Breast epithelium (tissue), 4 donors: ENCODE measurements at places on chromosomes 3 and 15.
A peak's percentile ranks its signal among the peaks of the same experiment; 100 is the strongest.

DNA sequence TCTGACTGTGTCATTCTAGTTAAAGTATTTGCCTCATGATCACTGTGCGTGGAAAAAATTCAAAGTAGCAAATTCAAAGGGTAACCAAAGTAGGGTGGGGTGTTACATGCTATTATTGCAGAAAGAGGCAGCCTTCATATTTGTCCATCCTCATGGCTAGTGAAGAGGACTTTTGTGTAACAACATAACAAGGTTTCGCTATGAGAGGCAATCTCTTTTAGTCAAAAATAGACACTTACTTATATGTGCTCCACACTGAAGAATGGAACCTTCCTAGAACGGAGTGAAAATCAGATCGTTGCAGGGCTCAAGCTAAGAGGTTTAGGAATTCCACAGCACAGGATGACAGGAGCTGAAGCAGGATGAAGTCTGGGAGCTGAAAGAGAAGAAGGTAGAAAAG is 345.1 kb upstream of the CBLB start:
- H3K36me3 ChIP-seq, result no peaks in the 10 kb centered on the region
- H3K4me1 ChIP-seq, result no peaks in the 10 kb centered on the region
- H3K27me3 ChIP-seq, result no peaks in the 10 kb centered on the region

DNA sequence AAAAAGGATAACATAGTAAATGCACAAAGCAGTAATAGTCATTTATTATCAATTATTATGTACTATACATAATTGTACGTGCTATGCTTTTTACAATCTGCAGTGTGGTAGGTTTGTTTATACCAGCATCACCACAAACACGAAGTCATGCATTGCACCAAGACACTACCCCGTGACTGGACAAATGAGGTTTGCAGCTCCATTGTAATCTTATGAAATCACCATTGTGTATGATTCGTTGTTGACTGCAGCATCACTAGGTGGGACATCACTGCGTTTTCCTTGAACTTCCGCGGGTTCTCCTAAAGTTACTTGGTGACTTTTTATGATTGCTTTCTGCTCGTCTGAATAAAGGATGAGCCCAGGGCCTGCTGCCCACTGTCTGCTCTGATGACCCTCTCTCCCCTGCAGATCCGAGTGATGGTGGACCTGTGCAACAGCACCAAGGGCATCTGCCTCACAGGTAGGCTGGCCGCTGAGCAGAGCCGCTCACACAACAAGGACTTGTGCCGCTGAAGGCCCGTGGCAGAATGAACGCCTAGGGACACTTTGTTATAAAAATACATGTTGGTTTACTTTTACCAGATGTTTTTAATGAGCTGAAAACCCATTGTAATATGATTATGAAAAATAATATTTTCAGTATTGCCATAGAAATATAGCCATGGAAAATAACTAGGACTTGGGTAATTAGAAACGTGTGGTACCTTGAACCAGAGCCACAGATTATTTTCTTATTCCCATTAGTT is 35.8 kb downstream of the GLDN start:
- no peaks in the 10 kb centered on the region for H3K4me1 ChIP-seq
- H3K27me3 ChIP-seq, result no peaks in the 10 kb centered on the region
- no peak overlapping the region for H3K4me3 ChIP-seq
- H3K27ac ChIP-seq, result peak overlapping the region; percentile 76
- no peak for DNase-seq

DNA sequence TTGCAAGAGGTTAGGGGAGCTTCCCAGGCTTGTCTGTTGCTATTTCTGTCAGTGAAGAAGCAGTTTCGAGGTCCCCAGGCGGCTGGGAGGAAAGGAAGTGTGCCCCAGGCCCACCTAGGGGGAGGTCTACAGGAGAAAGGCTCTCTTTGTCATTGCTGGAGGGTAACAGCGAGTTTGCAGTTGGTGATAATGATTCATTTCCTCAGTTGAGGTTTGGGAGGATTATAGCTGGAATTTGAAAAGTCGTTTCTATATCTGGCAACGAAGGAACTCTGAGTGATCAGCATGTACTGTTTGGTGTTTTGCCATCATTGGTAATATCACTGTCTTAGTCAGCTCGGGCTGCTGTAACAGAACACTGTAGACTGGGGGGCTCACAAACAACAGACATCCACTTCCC is 65.5 kb upstream of the UBE3A start:
- H3K4me1 ChIP-seq, result no peaks in the 10 kb centered on the region
- H3K27me3 ChIP-seq, result no peaks in the 10 kb centered on the region
- no peak for DNase-seq
- H3K4me3 ChIP-seq, result no peak overlapping the region
- no peak overlapping the region for H3K27ac ChIP-seq

GRCh38 chr3:175898194-175898593 is 1039.1 kb downstream of the NAALADL2 start:
- no peaks in the 10 kb centered on the region for H3K36me3 ChIP-seq
- H3K27ac ChIP-seq, result no peak overlapping the region
- no peaks in the 10 kb centered on the region for H3K27me3 ChIP-seq
- DNase-seq, result no peak
- H3K4me3 ChIP-seq, result no peak overlapping the region

DNA sequence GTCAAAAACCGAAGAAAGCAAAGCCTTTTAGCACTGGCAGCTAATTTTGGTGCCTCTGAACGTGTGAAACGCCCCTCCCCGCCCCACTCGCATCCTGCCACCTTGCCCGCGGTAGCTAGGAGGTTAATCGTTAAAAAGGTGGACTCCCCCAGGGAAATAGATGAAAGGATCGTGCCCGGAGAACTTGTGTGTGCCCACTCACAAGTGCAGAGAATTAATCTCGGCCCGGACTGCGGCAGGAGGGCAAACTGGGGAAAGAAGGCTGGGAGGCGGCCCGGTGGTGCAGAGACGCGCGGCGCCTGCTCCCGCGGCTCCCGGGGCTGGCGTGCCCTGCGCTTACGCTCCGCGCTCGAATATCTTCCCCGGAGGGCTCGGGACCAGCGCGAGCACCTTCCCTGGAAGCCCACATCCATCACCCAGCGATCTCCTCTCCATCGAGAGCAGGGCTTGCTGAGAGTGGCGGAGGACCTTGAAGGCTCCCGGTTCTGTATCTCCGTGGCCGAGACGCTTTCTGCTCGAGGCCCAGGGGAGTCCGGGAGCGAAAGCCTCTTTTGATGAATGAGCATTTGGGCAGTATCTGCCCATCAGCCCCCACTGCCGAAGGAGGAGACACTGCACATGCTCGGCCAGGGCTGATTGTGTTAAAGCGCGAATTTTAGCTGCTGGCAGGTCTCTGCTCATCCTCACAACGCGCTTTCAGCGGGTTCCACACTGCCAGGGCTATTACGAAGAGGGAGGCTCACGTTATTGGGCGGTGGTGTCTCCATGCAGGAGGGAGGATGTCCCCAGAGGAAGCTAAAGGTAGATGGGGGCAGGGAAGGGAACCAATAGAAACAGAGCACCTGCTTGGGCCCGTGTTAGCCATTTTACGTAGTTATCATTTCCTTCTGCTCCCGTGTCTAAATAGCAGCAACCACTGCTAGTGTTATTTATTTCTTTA is 1.3 kb upstream of the SPTSSB start:
- H3K4me1 ChIP-seq, result no peaks in the 10 kb centered on the region
- peak overlapping the region; percentile 79 for H3K4me3 ChIP-seq
- H3K27ac ChIP-seq, result peak overlapping the region; percentile 69

DNA sequence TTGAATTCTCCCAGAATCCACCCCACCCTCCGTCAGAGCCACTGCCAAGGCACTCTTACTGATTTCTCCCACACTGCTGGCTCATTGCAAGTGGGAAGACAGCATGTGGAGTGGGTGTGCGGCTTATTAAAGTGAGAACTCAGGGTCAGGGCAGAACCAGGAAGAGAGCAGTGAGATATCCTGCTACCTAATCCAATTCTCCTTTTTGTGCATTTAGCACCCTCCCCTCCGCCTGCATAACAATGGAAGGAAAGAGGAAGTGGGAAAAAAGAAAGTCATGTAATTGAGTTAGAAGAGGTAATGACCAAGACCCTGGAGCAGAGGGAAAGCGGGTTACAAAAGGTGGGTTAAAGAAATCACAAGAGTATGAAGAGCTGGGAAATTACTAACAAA is 27.8 kb upstream of the PIK3CB start:
- no peaks in the 10 kb centered on the region for H3K36me3 ChIP-seq
- DNase-seq, result no peak
- no peaks in the 10 kb centered on the region for H3K4me1 ChIP-seq
- H3K4me3 ChIP-seq, result no peak overlapping the region
- peak overlapping the region; percentile 86 for H3K27ac ChIP-seq

DNA sequence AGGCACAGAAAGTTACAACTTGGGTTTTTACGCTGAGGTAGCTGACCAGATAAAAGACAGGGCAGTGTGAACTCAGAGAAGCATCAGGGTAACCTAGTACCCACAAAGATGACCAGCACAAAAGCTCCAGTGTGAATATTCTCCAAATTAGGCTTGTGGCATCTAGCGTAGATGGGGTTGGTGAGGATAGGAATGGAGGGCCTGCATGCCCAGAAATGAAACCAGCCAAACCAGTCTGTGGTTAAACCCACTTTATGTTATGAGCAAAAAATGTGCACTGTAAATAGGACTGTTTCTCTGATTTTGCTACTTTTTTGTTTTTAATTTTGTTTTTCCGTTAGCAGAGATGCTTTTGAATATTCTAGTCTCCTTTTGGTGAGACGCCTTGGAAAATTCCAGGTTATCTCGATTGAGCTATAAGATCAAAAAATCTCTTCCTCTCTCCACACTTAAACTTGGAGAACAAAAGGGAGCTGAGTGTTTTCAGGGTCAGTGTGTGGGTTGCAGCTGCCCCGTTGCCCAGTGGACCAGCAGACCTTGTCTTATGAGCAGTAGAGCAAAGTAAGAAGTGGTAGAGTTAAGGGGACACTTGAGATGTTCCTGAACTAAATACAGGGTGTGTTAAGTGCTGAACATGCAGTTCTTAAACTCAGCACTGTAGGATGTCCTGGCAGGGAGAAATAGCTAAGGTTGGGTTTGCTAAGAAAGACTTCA is 132.9 kb downstream of the C3orf38 start:
- no peak overlapping the region for H3K27ac ChIP-seq
- DNase-seq, result no peak
- H3K27me3 ChIP-seq, result no peaks in the 10 kb centered on the region
- no peak overlapping the region for H3K4me3 ChIP-seq
- no peaks in the 10 kb centered on the region for H3K4me1 ChIP-seq
- H3K36me3 ChIP-seq, result no peaks in the 10 kb centered on the region

DNA sequence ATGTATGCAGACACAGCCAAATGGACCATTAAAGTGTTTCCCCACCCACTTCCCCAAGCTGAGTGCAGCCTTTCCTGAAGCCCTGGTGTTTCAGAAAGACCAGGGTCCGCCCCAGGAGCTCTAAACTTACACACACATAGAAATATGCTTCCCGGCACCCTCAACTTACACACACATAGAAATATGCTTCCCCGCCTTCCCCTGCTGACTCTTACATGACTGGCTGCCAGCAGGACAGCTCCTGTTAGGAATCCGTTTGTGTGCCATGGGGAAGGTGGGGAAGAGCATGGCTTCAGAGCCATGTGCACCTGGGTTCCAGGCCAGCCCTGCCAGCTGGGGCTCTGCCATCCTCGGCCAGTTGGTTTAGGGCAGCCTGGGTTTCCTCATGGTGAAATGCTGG is 3.6 kb downstream of the CLEC3B start:
- H3K4me3 ChIP-seq, result no peak overlapping the region
- no peak for DNase-seq
- H3K27me3 ChIP-seq, result no peaks in the 10 kb centered on the region
- H3K36me3 ChIP-seq, result no peaks in the 10 kb centered on the region

- no peak overlapping the region for H3K27ac ChIP-seq
- no peak for DNase-seq
- H3K4me3 ChIP-seq, result no peak overlapping the region
- H3K27me3 ChIP-seq, result no peaks in the 10 kb centered on the region
- no peaks in the 10 kb centered on the region for H3K4me1 ChIP-seq
Observed at GRCh38 chr3:106345353-106346027, 476.7 kb upstream of the CBLB start.

- no peak overlapping the region for H3K4me3 ChIP-seq
- H3K36me3 ChIP-seq, result no peaks in the 10 kb centered on the region
- H3K4me1 ChIP-seq, result no peaks in the 10 kb centered on the region
- H3K27me3 ChIP-seq, result no peaks in the 10 kb centered on the region
Observed at GRCh38 chr15:64490598-64491259, 30.4 kb downstream of the ZNF609 start.

DNA sequence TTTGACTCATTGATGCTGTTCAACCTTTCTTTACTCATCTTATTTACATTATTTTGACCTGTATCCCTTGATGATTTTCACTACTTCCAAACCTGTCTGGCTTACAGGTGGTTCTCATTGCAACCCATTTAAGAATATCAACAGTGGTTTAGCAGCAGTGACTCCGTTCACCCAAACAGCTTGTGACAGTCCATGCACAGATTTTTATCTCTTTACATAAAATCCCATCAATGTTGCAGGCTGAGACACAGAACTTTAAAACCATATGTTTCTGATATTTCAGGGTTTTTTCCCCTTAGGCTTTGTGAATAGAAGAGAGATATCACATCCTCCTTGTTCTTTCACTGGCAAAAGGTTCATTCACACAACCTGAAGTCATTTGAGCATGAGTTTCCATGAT is 149.1 kb upstream of the CDIN1 start:
- H3K27me3 ChIP-seq, result no peaks in the 10 kb centered on the region
- H3K4me3 ChIP-seq, result no peak overlapping the region
- no peaks in the 10 kb centered on the region for H3K4me1 ChIP-seq
- no peaks in the 10 kb centered on the region for H3K36me3 ChIP-seq

DNA sequence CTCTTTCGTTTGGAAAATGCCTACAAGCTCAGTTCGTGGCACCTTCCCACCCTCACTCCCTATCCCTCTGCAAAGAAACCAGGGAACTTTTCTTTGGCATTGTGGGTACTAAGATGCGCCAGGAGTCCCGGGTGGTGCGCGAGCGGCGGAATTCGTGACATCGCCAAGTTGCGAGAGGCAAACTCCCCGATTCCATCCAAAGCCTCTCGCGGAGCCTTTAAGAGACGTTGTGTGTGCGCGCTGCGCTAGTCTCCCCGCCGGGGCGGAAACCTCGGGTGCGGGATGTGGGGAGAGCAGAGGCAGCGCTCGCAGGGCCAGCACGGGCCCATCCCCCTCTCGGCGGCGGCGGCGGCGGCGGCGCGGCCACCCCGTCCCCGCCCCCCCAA is 443 bp upstream of the NR2F2 start:
- H3K4me3 ChIP-seq, result peak overlapping the region; percentile 79
- H3K4me1 ChIP-seq, result no peaks in the 10 kb centered on the region
- H3K36me3 ChIP-seq, result no peaks in the 10 kb centered on the region
- no peaks in the 10 kb centered on the region for H3K27me3 ChIP-seq
- DNase-seq, result peak; percentile 65

- H3K27ac ChIP-seq, result no peak overlapping the region
- no peak overlapping the region for H3K4me3 ChIP-seq
- no peaks in the 10 kb centered on the region for H3K27me3 ChIP-seq
Observed at GRCh38 chr3:38473229-38473628, 19.5 kb downstream of the ACVR2B start.
